ENCODE measurements at places on chromosomes 12 and 14. TPM values are rescaled to one million over a fixed set of nuclear protein-coding genes. Genes with fewer than 3 reads are reported as not detected.

DNA sequence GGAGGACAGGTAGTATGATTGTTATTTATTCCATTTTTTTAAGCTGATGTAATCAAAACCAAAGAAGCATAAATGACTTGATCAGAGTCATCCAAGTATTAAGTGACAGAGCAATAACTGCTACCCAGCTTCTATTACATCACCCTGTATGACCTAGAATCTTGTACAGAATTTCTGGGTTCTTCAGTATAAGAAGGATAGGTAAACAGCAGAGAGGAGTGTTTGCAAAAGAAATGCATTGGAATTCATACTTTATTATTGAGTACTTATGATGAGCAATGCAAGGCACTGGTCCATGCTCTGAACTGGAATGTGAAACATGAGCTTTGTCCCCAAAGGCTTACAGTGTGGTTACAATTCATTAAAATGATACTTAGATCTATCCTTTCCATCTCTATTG lies 916.8 kb downstream of the DIO2 start:
- no peak for DNase-seq
- no peak overlapping the region for H3K27ac ChIP-seq
- H3K36me3 ChIP-seq, result no peaks in the 10 kb centered on the region

DNA sequence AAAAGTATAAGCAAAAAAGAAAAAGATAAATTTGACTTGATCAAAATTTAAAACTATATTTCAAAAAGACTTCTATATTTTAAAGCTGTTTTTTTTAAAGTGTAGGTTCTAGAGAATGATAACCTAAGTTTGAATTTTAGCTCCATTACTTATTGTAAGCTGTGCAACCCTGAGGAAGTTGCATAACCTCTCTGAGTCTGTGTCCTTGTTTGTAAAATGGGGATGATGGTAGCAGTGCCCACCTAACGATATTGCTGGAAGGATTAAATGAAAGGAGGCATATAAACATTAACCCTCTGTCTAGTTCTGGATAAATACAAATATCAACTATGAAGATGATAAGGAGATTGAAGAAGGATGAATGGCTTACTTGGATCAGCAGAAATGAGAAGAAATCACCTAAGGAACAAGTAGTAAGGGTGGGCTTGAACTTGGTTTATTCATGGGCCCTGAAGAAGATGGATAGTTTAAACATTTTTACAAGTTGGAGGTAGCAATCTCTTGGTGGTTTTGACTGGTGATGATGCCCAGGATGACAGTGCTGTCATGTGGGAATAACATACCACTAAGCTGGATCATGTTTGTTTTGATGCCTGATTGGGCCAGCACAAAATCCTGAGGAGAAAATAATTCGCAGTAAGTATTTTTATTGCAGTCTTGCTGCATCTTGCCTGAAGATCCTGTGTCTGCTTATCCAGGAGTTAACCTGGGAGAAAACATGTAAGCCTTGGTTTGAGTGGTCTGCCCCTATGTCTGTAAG lies 35.0 kb downstream of the TXNRD1 start:
- H3K4me1 ChIP-seq, result no peaks in the 10 kb centered on the region
- H3K36me3 ChIP-seq, result no peaks in the 10 kb centered on the region
- H3K4me3 ChIP-seq, result no peak overlapping the region
- no peak for DNase-seq
- H3K27me3 ChIP-seq, result no peaks in the 10 kb centered on the region

GRCh38 chr14:100558226-100558625 lies 29.0 kb downstream of the BEGAIN start:
- peaks cover 31% of the 10 kb centered on the region for H3K4me1 ChIP-seq
- H3K27me3 ChIP-seq, result no peaks in the 10 kb centered on the region
- H3K27ac ChIP-seq, result no peak overlapping the region
- no peaks in the 10 kb centered on the region for H3K36me3 ChIP-seq

DNA sequence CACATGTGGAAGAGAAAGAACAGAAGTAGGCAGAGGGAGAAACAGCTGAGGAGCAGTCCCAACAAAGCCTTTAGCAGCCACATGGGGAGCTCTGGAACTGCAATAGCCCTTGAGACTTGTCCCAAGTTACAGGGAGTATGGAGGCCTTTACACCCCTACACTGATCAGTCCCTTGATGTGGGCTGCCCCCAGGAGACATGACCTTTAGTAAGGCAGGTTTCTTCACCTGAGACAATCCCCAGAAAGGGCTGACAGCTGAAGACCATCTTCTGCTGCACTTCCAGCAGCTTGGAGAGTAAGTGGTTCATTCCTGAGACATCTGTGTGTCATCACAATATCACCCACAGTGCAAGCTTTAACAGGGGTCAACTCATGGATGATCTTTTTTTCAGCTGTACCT lies 8.6 kb upstream of the SNAPC1 start:
- H3K36me3 ChIP-seq, result no peaks in the 10 kb centered on the region
- no peaks in the 10 kb centered on the region for H3K27me3 ChIP-seq
- H3K4me3 ChIP-seq, result no peak overlapping the region
- peaks cover 10% of the 10 kb centered on the region for H3K4me1 ChIP-seq
- DNase-seq, result no peak
- H3K27ac ChIP-seq, result no peak overlapping the region

- no peak overlapping the region for H3K27ac ChIP-seq
- H3K4me3 ChIP-seq, result no peak overlapping the region
- no peaks in the 10 kb centered on the region for H3K4me1 ChIP-seq
- H3K27me3 ChIP-seq, result no peaks in the 10 kb centered on the region
- H3K36me3 ChIP-seq, result no peaks in the 10 kb centered on the region
Measured at GRCh38 chr14:79165471-79166090, 995.4 kb downstream of the NRXN3 start.

GRCh38 chr12:15276088-15276698 lies 46.1 kb upstream of the PTPRO start:
- H3K27me3 ChIP-seq, result no peaks in the 10 kb centered on the region
- H3K4me1 ChIP-seq, result peaks cover 17% of the 10 kb centered on the region
- DNase-seq, result peak; percentile 31
- no peak overlapping the region for H3K4me3 ChIP-seq
- H3K27ac ChIP-seq, result no peak overlapping the region

TAS2R19 gene
- total RNA-seq, result 4.2 TPM

C12orf57 gene
- total RNA-seq, result 302 TPM

GRCh38 chr14:74517731-74518130 lies 24.2 kb downstream of the ISCA2 start:
- no peaks in the 10 kb centered on the region for H3K36me3 ChIP-seq
- no peak overlapping the region for H3K27ac ChIP-seq
- no peaks in the 10 kb centered on the region for H3K4me1 ChIP-seq
- DNase-seq, result no peak

GRCh38 chr12:124761871-124762270 lies 101.8 kb downstream of the SCARB1 start:
- H3K27ac ChIP-seq, result no peak overlapping the region
- DNase-seq, result no peak
- H3K36me3 ChIP-seq, result no peaks in the 10 kb centered on the region
- no peak overlapping the region for H3K4me3 ChIP-seq

TMEM117 gene
- 23.4 TPM for total RNA-seq

DNA sequence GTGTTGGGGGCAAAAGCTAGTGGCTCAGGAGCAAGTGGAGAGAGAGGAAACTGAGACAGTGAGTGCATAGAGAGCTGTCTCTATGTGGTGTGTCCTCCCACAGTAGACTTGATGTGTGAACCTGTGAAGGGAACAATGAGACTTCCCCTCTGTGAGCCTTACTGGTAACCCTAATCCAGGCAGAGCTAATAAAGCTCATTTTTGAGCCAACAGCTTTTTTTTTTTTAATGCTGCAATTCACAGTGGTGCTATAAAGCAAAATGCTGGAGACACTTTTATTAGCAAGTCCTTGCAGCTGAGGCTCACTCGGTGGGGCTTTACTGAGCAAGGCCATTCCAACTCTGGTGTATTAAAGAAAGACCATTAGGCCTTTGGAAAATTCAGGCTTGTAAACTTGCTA lies 26.9 kb downstream of the FBXW8 start:
- H3K4me1 ChIP-seq, result peaks cover 29% of the 10 kb centered on the region
- H3K4me3 ChIP-seq, result no peak overlapping the region
- no peak overlapping the region for H3K27ac ChIP-seq
- no peak for DNase-seq
- no peaks in the 10 kb centered on the region for H3K36me3 ChIP-seq
- no peaks in the 10 kb centered on the region for H3K27me3 ChIP-seq

- no peaks in the 10 kb centered on the region for H3K27me3 ChIP-seq
- no peak overlapping the region for H3K4me3 ChIP-seq
- no peaks in the 10 kb centered on the region for H3K4me1 ChIP-seq
- no peak overlapping the region for H3K27ac ChIP-seq
- H3K36me3 ChIP-seq, result no peaks in the 10 kb centered on the region
- DNase-seq, result no peak
Measured at GRCh38 chr14:104524726-104525125, 54.8 kb upstream of the C14orf180 start.

- H3K36me3 ChIP-seq, result no peaks in the 10 kb centered on the region
- no peak overlapping the region for H3K27ac ChIP-seq
- no peaks in the 10 kb centered on the region for H3K27me3 ChIP-seq
- DNase-seq, result no peak
- H3K4me3 ChIP-seq, result no peak overlapping the region
Measured at GRCh38 chr14:68532496-68532895, 260.4 kb downstream of the ZFP36L1 start.

DNA sequence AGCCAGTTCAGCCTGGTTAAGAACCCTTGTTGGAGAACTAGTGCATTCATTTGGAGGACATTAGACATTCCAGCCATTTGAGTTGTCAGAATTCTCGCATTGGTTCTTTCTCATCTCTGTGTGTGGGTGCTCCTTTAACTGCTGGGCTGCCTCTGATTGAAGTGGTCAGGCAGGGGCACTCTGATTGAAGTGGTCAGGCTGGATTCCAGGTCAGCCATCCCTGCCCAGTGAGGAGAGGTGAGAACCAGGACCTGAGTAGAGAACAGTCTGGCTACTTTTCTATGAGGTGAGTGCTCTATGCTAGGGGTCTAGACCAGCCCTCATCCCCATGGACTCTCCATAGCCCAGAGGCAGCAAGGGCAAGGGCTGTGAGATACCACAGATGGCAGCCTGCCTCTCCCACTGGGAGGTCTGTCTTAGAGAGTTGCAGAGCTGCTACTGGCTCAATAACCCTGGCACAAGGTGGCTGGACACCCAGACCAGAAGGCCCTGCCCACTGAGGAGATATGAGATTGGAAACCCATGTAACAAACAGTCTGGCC lies 691.6 kb downstream of the TMTC2 start:
- H3K36me3 ChIP-seq, result no peaks in the 10 kb centered on the region
- H3K4me3 ChIP-seq, result no peak overlapping the region
- no peak overlapping the region for H3K27ac ChIP-seq
- DNase-seq, result no peak
- no peaks in the 10 kb centered on the region for H3K27me3 ChIP-seq

GRCh38 chr12:129102233-129102632 lies 249.0 kb downstream of the GLT1D1 start:
- H3K27ac ChIP-seq, result no peak overlapping the region
- DNase-seq, result no peak
- no peaks in the 10 kb centered on the region for H3K27me3 ChIP-seq
- no peaks in the 10 kb centered on the region for H3K4me1 ChIP-seq
- no peak overlapping the region for H3K4me3 ChIP-seq

- no peak for DNase-seq
- H3K4me3 ChIP-seq, result no peak overlapping the region
Measured at GRCh38 chr12:65938807-65939206, 114.5 kb downstream of the HMGA2 start.

DNA sequence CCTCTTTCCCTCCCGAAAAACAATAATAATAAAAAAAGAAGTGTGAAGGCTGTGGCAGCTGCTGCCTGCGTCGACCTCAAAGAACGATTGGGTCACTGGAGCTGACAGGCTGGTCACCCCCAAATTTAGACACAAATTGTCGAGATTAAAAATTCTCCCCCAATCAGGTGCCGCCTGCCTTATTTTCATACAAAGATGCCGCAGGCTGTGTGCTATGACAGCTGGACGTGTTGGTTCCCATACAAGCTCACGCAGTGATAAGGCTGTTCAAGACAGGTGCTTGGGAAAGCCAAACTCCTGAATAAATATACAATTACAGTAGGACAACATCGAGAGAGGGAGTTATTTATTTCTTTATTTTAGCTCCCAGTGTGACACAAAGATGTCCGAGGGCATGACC lies 1041.8 kb downstream of the VRK1 start:
- no peak overlapping the region for H3K4me3 ChIP-seq
- no peak overlapping the region for H3K27ac ChIP-seq
- no peaks in the 10 kb centered on the region for H3K36me3 ChIP-seq

APEX1 gene
- total RNA-seq, result 86.7 TPM

DNA sequence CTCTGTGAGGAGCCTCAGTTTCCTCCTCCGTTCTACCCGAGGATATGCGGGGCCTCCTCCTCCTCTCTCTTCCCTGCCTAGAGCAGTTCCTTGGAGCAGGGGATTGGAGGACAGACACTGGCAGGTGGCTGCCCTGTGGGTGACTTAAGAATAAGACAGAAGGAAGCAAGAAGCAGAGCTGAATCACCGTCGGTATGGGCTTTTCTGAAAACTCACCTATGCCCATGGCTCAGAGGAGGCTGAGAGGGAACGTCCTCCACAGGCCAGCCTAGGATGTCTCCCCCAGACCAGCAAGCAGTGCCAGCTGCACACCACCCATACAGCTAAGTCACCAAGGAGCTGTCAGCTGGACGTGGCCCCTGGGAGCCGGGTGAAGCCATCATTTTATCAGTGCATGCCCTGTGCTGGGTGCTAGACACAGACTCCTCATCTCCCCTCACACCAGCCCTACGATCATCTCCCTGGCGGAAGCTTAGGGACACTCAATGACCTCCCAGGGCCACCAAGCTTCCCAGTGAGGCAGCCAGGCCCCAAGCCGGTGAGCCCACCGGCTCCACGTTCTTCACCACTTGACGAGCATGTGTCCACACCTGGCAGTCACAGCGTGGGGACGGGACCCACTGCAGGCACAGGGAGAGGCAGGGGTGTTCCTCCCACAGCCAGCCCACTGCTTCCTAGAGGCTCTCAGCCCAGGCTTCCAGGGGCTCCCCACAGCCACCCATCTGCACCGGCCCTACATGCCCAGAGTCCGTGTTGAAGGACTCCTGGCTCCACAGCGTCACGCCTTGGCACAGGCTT lies 21.4 kb downstream of the ITPK1 start:
- H3K4me3 ChIP-seq, result no peak overlapping the region
- no peaks in the 10 kb centered on the region for H3K36me3 ChIP-seq
- H3K4me1 ChIP-seq, result peaks cover 24% of the 10 kb centered on the region
- no peak for DNase-seq
- H3K27me3 ChIP-seq, result no peaks in the 10 kb centered on the region
- no peak overlapping the region for H3K27ac ChIP-seq

OLR1 gene
- total RNA-seq, result 5.7 TPM

RAPGEF3 gene
- 11.9 TPM for total RNA-seq

DNA sequence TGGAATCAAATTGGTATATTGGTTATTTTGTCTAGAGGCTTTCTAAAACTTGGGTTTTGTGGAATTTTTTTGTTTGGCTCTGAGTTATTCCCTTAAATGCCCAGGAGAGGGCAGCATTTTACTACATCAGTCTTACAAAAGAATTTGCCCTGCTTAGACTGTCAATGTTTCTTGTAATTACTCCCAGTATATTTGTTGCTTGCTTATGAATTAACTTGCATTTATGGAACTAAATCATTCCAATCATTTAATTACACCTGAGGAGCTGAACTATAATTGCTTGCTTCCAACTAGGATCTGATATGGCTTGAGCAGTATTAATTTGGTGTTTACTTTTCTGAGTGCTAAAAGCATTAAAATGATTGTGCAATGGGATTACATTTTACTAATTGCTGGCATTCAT lies 48.7 kb downstream of the MIPOL1 start:
- H3K4me1 ChIP-seq, result no peaks in the 10 kb centered on the region
- H3K27ac ChIP-seq, result no peak overlapping the region
- no peaks in the 10 kb centered on the region for H3K36me3 ChIP-seq

- H3K27me3 ChIP-seq, result no peaks in the 10 kb centered on the region
- no peak overlapping the region for H3K27ac ChIP-seq
- H3K4me1 ChIP-seq, result peaks cover 9% of the 10 kb centered on the region
Measured at GRCh38 chr14:59317346-59317745, 128.9 kb downstream of the DAAM1 start.

Measured in body of pancreas (tissue), 4 donors.